Stimulated activated CD8-positive, alpha-beta memory T cell treated with anti-CD3 and anti-CD28 coated beads, Interleukin-4, amount 100 ng/mL, for 4 hours (primary cell): ENCODE measurements at places on chromosomes 4 and X.

DNA sequence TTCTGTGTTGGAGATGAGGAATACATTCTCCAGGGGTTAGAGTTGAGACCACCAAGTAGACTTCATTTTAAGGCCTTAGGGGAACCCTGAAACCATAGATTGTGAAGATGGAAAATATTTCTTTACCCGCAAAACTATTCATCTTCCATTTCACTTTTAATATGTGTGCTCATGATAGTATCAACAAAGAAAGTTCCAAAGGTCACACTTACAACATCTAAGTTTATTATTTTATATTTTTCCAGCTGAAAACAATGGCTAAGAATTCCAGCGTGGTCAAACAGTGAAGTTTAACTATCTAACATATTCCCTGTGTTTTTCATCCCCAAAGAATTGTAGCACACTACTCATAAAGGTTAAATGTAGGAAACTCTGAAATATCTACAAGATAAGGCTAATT is 214.5 kb upstream of the GIMD1 start:
- DNase-seq, result no peak

DNA sequence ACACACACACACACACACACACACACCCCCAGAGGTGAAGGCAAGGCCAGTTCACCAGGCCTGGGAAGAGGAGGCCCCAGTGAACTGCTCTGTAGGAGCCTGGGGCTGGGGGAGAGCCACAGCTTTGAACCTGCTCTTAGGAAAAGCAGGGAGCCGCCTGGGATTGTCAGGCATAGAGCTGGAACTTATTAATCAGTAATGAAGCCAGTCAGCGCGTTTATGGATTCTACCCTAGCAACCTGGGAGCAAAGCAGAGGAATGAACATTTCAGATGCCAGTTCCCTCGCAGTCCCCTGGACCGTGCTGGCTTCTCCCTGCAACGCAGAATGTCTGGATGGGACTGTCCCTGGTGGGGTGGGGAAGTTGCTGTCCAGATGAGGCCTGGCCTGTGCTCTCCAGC is 45.3 kb upstream of the DDX3X start:
- DNase-seq, result no peak

- no peak for DNase-seq
Observed at GRCh38 chrX:57155171-57155570, 18.0 kb upstream of the SPIN2A start.

- no peak for DNase-seq
Observed at GRCh38 chr4:150207871-150208270, 129.6 kb downstream of the DCLK2 start.

DNA sequence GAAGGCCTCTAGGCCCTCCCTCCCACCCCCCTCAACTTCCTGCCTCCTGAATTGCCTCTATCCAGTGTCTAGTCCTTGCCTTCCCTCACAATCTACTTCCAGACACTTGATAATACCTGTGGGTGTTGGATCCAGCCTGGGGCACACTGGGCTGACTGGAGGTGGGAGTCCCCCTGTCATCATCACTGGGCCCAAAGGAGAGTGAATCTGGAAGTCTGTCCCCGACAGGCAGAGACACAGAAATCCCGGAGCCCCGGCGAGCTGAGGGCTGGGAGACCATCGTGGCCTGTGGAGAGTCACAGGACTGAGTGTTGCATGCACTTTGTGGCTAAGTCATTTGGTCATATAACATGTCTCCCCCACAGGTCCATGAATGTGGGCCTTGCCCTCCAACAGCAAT is 8.4 kb upstream of the SYP start:
- no peak for DNase-seq

- DNase-seq, result no peak
Observed at GRCh38 chrX:49876750-49877149, 2.5 kb upstream of the USP27X start.

DNA sequence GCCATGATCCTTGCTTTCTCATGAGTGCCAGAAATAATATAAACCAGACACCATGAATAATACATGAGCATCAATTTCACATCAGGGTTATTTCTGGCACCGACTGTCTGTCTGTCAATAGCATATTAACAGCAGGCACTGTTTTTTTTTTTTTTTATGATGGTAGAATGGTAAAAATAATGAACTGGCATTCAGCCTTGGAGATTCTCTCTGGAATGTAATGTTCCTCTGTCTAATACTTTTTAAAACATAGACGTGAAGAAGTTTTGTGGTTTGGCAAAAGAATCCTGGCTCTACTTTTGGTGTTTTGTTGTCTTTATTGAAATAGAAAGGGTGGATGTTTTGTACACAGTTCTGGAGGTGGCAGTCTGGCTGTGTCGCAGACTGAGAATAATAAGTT is 874.6 kb upstream of the PRKX start:
- no peak for DNase-seq

- DNase-seq, result no peak
Observed at GRCh38 chrX:10399043-10399741, 221.2 kb downstream of the MID1 start.

GRCh38 chr4:41134581-41134980 is 79.8 kb downstream of the APBB2 start:
- no peak for DNase-seq

DNA sequence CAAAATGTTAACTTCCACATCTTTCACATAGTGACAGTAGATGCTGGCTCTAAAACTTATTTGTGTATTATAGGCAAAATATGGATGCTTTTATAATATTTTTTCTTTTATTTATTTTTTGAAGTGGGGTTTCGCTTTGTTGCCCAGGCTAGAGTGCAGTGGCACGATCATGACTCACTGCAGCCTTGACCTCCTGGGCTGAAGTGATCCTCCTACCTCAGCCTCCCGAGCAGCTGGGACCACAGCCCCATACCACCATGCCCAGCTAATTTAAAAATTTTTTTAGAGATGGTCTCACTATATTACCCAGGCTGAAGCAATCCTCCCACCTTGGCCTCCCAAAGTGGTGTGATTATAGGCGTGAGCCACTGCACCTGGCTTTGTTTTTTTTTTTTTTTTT is 48.6 kb downstream of the ZFX start:
- no peak for DNase-seq

DNA sequence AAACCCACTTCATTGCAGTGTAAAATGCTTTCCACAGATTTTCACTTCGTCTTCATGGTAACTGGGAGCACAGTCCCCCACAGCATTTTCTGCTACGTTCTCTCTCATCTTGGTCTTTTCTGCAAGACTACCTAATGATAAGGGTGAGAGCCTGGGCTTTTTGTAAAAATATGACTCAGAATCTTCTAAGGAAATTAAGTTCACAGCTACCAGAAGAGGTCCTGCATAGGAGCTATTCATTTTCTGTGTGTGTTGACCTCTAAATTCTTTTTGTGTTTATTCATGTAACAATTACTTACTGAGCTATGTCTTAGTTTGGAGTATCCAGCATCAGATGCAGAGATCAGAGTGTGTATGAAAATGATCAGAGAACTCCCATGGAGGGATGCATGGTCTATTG is 192.2 kb downstream of the CPEB2 start:
- no peak for DNase-seq

DNA sequence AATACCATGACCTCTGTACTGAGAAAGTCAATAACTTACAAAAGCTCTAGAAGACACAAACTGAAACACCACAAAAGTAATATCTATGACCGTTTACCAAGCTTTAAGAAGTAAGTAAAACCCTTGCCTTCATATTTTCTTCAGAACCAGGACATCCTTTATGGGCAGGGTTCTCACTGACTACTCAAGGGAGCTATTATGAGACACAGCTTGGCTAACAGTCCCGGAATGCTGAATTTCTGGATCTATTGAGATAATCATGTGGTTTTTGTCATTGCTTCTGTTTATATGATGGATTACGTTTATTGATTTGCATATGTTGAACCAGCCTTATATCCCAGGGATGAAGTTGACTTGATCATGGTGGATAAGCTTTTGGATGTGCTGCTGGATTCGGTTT is 19.9 kb upstream of the CDS1 start:
- DNase-seq, result no peak

GRCh38 chr4:3858765-3859388 is 92.7 kb downstream of the ADRA2C start:
- DNase-seq, result no peak

DNA sequence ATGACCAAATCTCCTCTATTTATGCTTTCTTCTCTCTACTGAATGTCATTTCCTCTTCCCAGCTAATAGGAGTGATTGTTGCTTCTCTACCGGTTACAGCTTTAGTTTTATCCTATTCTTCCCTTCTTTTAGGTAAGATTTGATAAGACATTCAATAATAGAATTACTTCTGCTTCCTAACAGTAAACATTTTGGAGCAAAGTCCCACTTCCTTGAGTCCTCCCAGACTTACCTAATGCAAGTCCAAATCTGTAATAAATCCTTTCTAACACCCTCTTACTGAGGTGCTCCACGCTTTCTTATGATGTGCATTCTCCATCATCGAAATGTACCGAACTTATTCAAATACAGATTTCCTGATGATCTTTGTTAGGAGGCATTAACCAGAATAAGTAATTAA is 79.2 kb upstream of the GPM6A start:
- DNase-seq, result no peak

- DNase-seq, result no peak
Observed at GRCh38 chrX:7108030-7108429, 39.5 kb upstream of the STS start.

DNA sequence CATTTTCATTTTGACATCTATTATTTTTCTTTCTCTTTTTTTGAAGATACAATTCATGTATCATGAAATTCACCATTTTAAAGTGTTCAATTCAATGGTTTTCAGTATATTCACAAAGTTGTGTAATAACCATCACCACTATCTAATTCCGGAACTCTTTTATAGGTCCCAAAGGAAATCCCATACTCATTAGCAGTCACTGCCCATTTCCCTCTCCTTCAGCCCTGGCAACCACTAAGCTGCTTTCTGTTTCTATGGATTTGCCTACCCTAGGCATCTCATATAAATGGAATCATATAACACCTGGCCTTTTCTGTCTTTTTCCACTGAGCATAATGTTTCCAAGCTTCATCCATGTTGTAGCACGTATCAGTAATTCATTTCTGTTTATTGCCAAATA is 3.2 kb upstream of the FGF2 start:
- DNase-seq, result no peak

GRCh38 chr4:100876546-100876945 is 358.7 kb upstream of the EMCN start:
- DNase-seq, result no peak

DNA sequence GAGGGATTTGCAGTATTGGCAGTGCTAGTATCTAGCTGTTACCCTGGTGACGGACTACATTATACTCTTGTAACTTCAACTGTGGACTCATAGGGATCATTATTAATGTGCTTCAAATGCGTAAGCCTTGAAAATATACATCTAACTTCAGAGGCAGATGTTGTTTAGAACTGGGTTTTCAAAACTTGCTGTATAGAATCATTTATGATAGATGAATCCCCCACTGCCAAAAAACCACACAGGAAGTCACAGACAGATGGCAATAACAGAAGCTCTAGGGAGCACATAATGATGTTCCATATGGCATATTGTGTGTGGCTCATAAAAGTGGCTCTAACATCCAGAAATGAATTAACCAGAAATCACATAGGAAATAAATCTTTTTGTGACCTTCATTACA is 62.3 kb upstream of the RELL1 start:
- DNase-seq, result no peak

GRCh38 chr4:120432301-120432860 is 365.7 kb upstream of the MAD2L1 start:
- no peak for DNase-seq

DNA sequence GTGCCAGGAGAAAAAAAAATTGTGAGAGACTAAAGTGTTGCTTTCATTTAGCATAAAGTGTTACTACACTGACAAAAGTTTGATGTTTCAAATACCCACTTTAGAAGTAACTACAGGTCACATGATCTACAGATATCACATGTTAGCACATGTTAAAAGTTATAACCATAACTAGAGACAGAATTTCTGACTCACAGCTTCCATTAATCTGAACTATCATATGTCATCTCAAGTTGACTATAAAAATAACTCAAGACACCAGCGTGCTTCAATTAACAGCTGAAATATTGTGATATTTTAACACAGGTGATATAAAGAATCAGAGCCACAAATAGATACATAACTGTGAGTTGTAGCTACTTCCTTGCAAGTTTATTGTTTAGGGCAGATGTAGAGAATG is 591.5 kb upstream of the PITX2 start:
- DNase-seq, result no peak

DNA sequence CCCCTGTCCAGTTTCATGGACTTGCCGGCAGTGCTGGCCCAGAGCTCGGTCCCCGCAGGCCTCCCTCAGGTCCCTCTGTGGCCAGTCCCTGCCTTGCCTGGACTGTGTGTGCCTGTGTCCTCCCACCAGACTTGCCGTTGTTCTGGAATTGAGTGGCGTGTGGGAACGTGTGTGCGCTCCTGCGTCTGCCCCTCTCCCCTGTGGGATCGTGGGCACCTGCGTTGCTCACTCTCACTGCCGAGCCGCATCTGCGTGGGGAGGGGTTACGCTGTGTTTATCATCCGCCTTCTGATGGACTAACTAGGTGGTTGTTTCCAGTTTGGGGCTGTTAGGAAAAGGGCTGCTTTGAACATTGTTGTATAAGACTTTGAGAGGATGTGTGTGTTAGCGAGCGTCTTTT is 21.2 kb downstream of the PCGF3 start:
- no peak for DNase-seq

- no peak for DNase-seq
Observed at GRCh38 chrX:136292656-136293055, 8.1 kb upstream of the ADGRG4 start.

DNA sequence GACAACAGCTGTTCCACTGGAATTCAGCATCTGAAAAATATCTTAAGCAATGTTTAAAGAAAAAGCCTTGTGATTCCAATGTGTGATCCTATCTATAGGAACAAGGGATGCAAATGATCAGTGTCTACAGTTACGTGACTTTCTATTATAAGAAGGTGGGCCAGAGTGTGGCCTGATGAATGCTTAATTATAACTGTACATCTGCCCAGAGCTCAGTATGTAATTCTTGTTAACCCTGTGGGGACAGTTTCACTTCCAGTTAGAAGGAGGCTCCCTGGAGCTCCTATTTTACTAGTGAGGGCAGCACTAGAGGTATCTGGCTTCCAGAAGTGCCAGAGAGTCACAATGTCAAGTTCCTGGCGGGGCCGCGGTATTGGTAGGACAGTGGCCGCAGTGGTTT is 288.5 kb downstream of the USP46 start:
- DNase-seq, result no peak

DNA sequence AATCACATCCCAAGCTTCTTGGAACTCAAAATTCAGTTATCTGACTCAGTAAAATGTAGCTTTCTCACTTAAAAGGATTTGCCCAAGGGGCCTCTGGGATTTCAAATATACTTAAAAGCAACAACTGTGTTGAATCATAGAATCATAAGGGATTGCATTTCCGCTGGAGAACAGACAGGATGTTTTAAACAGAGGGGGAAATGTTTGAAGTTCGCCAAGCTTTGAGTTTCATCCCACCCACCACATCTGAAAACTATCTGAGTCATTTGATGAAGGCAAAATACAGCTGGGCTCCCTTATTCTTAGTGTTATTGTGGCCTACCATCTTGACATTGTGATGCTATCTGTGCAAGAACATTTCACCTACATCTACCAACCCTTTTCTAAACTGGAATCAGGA is 73.5 kb downstream of the PPP1R2C start:
- no peak for DNase-seq
